ENCODE measurements at places on chromosomes 3 and 15.

DNA sequence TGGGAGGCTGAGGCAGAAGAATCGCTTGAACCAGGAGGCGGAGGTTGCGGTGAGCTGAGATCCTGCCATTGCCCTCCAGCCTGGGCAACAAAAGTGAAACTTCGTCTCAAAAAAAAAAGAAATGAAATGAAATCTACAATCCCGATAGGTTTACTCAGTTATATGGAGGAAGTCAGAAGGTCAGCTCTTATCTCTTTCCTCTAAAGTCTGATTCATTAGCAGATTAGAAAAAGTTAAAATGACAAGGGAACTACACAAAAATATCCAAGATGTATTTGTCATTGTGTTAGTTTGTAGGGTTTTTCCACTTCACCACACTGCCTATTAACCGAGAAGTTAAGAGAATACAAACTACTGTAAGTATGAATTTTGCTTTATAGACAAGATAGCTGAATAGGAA, 420.6 kb downstream of the SHQ1 start:
- no peak for DNase-seq

DNA sequence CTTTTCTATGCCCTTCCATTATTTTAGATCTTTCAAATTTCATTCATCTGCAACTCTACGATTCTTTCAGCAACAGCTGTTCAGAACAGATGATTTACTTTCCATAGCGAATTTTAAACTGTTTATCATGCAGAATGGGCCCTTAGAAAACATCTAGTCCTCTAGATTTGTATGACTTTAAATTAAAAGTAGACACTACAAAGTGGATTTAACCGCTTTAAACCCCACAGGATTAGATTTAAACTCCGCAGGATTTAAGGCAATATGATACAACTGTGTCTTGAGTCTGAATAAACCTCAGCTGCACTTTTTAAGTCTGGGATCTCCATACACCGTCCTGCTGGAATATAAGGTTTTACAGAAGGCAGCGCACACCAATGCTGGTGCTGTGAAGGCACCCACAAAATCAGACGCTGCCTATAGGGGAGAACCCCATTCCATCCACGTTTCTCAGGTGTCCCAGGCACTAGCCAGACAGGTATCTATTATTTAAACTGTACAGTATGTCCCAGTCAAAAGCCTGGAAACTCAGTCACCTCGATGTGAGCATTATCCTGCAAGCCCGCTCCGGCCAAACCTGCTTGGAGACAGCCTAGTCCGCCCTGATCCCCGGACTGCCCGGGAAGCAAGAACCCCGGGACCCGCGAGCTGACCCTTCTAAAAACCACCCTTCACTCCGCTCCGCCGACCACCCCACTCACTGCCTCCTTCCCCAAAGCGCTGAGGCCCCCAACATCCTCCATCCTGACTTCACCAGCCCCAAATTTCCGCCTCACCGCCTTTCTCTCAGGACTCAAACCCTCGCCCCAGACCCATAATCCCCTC, 768 bp downstream of the ANO10 start:
- DNase-seq = no peak

- DNase-seq = no peak
Measured at GRCh38 chr15:40501487-40501886, 30.7 kb downstream of the CHST14 start.

DNA sequence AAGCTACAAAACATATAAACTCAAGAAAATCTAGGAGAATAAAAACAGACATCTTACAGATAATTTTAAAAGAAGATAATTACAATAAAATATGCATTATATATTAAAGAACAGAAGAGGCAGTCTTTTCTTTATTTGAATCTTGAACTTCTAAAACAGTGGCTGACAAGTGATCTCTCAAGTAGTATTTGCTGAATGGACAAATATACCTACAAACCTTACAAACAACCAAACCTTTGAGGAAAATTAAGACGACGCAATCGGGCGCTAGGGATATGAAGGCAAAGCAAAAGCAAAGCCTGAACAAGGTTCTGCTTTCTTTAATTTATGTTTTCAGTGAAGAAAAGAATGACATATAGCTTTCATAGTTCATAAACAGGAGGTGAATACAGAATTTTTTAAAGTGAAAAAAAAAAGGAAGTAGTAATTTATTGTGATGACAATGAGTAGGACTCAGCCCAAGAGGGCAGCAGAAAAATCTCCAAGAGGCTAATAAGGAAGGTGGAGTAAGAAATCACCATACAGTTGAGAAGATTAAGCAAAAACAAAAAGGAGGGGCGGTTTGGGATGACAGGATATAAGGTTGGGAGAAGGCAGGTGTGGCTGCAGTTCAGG, 347.8 kb downstream of the TBC1D5 start:
- no peak for DNase-seq

DNA sequence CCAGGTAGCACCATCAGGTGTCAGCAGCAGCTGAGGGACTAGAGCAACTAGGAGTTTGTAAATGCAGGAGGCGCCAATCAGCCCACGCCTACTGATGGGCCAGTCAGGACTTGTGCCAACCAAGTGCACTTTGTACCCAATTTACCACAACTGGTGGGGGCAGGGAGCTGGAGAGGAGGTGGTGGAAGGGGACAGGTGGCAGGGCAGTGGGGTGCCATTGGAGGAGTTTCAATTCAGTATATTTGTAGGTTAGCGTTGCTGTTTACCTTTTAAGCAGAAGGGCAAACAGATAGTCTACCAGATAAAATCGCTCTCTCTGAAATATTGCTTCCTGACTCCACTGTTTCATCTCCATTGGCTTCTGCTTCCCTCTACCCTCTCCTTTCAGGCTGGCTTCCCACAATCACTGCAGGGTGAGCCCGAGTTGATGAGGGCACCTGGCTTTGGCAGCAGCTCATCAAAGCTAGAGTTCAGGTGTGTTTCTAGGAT, 75.7 kb downstream of the TRIM69 start:
- no peak for DNase-seq

DNA sequence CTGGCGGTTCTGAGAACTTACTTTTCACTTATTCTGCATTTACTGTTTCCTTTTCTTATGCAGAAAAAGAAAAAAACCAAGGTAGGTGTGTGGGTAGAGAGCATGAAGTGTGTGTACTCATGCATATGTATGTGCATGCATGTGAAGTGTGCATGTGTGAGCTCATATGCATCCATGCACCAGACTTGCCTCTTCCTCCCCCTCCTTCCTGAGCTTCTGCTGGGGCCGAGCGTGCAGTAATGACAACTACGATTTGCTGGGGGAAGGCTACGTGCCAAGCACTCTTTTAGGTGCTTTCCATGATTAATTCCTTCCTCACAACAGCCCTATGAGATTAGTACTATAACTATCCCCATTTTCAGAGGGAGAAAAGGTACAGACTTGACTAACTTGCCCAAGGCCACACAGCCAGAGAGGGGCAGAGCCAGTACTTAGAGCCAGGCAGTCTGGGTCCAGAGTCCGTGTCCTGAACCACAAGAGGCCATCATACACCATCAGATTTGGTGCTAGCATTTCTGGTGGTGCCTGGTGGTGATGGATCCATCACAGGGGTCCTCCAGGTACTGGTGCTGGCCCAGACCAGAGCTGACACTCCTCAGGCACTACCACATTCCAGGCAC, 46.7 kb downstream of the CAPN3 start:
- DNase-seq = no peak

DNA sequence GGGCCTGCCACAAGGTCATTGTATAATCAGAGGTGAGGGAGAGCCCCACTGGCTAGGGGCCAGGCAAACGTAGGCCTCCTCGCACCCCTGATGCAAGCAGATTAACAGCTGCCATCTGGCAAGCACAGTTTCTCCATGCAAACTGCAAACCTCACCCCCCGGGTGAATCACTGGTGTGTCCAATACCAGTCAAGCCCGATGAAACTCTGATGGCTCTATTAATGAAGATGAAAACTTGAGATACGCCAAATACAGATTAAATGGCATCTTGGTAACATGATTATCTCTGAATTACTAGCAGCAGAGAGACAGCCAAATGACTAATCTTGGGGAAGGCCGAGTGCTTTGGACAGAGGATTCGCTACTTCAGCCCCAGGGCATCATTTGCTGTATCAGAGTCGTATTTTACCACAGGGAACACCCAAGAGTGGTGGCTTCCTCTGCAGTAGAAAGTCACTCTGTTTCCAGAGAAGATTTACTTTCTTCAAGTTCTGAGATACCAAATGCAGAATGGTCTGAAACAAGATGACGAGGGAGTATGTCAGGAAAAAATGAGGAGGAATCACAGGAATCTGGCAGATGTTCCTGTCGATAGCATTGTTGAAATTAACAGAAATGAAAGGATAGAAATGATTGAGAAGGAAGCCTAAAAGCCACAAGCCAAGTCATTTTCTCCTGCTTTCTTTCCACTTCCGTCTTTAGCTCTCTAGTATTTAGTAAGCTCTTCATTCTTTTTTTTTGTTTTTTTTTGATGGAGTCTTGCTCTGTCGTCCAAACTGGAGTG, 96.2 kb upstream of the NR2F2 start:
- DNase-seq = no peak

GRCh38 chr3:65928110-65928509, 110.6 kb downstream of the MAGI1 start:
- no peak for DNase-seq

GRCh38 chr3:13647298-13648059, 98.6 kb downstream of the FBLN2 start:
- DNase-seq = no peak

GRCh38 chr3:171995486-171995885, 43.9 kb upstream of the FNDC3B start:
- DNase-seq = no peak

GRCh38 chr3:164155400-164155799, 922.9 kb downstream of the SI start:
- DNase-seq = no peak

GRCh38 chr3:45534632-45535031, 59.9 kb upstream of the LIMD1 start:
- no peak for DNase-seq

- no peak for DNase-seq
Measured at GRCh38 chr15:75065851-75066509, 42.6 kb downstream of the PPCDC start.

GRCh38 chr15:57607570-57608000, 15.9 kb downstream of the MYZAP start:
- no peak for DNase-seq

- DNase-seq = no peak
Measured at GRCh38 chr15:32928876-32929275, 211.1 kb downstream of the GREM1 start.

- no peak for DNase-seq
Measured at GRCh38 chr3:184712248-184713039, 580 bp upstream of the MAGEF1 start.

- no peak for DNase-seq
Measured at GRCh38 chr3:16898595-16899395, 14.0 kb downstream of the PLCL2 start.

DNA sequence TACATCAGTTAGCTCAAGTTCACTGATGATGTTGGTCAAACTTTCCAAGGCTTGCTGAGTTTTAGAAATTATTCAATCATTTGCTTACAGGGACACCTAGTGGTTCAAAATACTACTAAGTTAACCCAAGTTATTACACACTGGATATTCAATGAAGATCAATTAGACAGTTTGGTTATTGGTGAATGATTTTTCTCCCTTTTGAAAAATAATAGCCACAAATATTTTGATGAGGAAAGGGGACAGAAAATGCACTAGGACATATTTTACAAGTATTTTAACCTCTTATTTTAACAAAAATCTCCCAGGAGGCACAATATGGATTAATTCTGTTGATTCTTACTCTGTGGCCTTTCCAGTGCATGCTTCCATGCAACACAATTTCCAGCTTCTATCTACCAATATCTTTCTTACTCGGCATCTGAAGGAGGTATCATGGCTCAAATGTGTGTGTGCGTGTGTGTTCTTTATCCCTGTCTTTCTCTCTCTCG, 20.1 kb upstream of the GOLGA6L2 start:
- DNase-seq = no peak
